ENCODE measurements at places on chromosomes 4 and X.

- no peak for DNase-seq
These were observed 250.0 kb upstream of the NDST3 start for GRCh38 chr4:117784266-117784665.

GRCh38 chr4:52904421-52904820 lies 42.3 kb downstream of the RASL11B start:
- no peak for DNase-seq

DNA sequence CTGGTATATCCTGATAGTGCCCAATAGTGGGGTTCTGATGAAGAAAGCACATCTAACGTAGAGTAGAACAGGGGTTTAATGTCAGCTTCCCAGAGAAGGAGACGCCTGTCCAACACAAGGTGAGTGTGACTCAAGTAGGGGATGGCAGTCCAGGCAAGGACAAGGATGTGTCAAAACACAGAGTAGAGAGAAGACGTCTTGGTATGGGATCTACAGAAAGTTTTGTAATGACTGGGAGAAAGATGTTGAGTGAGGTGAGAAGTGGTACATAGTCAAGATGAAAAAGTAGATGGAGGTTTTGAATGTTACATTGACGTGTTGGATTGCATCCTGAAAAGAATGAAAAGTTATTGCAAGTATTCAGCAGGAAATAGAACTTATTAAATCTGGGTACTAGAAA lies 124.4 kb downstream of the TMA16 start:
- DNase-seq = no peak

DNA sequence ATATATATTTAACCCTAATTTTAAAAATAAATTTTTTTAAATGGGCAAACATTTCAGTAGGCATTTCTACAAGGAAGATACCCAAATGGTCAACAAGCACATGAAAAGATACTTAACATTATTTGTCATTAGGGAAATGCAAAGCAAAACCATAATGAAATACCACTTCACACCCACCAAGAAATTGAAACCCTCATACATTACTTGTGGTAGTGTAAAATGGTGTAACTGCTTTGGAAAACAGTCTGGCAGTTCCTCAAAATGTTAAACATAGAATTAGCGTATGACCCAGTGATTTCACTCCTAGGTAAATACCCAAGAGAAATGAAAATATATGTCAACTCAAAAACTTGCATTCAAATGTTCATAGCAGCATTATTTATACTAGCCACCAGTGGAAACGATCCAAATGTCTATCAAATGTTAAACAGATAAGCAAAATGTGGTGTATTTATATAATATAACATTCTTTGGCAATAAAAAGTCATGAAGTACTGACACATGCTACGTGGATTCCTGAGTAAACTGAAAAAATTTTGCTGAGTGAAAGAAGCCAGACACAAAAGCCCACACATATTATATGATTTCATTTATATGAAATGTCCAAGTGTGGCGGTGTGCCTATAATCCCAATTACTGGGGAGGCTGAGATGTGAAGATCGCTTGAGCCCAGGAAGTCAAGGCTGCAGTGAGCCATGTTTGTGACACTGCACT lies 16.6 kb downstream of the TRIM2 start:
- peak; percentile 60 for DNase-seq

GRCh38 chr4:142683997-142684396 lies 162.1 kb downstream of the INPP4B start:
- no peak for DNase-seq

DNA sequence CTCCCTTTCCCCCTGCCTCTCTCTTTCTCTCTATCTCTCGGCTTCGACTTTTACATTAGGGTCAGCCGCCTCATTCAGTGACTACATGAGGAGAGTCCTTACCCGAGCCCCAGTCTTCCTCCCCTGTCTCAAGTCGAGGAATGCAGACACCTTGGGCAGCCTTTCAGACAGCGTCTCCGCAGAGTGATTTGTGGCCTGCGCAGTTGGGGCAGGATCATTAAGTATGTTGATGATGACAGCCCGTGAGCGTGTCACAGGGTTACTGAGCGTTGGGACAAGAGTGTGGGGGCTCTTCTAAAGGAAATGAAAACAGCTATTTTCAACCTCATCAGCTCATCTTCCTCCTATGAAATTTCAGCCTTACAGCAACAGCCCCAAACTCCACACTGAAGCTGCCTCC lies 312.1 kb upstream of the GATB start:
- DNase-seq = no peak

- no peak for DNase-seq
These were observed 171.0 kb downstream of the FBXW7 start for GRCh38 chr4:152364883-152365282.

GRCh38 chr4:38242101-38242500 lies 281.9 kb downstream of the PTTG2 start:
- no peak for DNase-seq

GRCh38 chr4:56958111-56958517 lies 19.3 kb downstream of the NOA1 start:
- peak; percentile 88 for DNase-seq

GRCh38 chr4:187362937-187363857 lies 632.4 kb upstream of the ZFP42 start:
- DNase-seq = no peak

DNA sequence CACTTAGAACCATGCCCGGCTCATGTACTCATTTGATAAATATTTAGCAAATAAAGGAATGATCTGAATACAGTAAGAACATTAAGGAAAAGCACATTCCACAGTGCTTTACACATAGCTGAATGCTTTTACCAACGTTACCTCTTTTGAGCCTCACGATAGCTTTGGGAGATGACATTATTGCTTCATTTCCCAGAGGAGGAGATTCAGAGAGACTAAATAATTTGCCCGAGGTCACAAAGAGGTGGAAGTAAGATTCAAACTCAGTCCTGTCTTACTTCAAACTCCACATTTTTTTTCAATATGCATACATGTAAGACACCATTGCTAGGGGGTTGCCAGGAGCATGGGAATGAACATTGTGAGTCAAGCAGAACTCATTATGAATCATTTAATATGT lies 538.5 kb downstream of the BCOR start:
- DNase-seq = peak; percentile 53

- DNase-seq = no peak
These were observed 2.8 kb downstream of the ERVMER34-1 start for GRCh38 chr4:52748432-52748831.

GRCh38 chr4:137693641-137694040 lies 161.3 kb upstream of the PCDH18 start:
- no peak for DNase-seq

- no peak for DNase-seq
These were observed 338.2 kb upstream of the PABPC4L start for GRCh38 chr4:134539729-134540231.

- DNase-seq = no peak
These were observed 16.9 kb downstream of the AWAT2 start for GRCh38 chrX:70032792-70033191.

- no peak for DNase-seq
These were observed 59.4 kb downstream of the WDR17 start for GRCh38 chr4:176125063-176125462.

- peak; percentile 58 for DNase-seq
These were observed 61.3 kb downstream of the ANTXR2 start for GRCh38 chr4:80011636-80012236.

GRCh38 chr4:65538571-65538970 lies 131.7 kb downstream of the EPHA5 start:
- no peak for DNase-seq

DNA sequence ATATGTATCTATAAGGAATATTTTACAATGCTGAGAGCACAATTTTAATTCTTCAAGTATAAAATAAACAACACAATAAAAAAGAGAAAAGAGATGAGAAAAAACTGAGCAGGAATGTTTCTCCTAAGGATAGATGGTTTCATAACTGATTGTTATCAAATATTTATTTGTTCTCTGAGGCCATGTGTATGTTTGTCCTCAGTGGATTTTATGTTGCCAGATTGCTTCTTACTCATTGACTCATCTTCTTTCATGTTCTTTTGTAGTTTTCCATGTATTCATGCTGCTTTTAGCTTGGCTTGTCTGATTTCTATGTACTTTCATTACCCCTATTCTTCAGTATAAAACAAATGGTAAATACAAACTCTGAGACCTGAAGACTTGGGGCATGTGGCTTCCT lies 41.2 kb downstream of the NPY5R start:
- DNase-seq = no peak

DNA sequence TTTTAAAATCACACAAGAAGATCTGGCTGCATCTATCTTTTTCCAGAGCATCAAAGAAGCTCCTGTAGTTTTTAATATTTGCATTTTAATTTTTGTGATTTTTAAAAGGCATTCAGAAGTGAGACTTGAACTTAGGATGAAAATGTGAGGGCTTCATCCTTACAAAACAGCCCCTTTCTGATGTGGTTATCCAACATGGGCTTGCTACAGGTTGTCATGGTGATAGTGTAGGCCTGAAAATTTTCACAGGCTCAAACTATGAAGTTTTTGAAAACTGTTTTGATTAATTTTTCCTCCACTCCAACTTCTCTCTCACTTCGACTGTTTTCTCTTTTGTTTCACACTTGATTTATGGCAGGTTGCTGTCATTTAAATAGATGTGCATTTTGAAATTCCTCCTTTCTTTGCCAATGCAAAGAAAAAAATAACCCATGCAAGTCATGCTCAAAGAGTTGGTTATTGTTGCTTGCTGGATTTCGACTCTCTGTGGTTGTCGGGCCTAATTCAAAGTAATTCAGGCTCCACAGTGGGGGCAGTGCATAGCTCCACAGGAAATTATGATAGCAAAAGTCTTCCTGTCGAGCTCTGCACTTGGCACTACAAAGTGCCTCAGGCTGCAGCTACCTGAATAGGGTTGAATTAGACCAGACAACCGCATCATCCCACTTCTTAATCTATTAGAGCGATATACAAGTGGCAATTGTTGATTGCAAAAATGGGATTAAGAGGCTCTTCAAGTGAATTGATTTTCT lies 201.0 kb upstream of the GPR101 start:
- no peak for DNase-seq

GRCh38 chr4:118772081-118772766 lies 63.7 kb downstream of the SEC24D start:
- no peak for DNase-seq

DNA sequence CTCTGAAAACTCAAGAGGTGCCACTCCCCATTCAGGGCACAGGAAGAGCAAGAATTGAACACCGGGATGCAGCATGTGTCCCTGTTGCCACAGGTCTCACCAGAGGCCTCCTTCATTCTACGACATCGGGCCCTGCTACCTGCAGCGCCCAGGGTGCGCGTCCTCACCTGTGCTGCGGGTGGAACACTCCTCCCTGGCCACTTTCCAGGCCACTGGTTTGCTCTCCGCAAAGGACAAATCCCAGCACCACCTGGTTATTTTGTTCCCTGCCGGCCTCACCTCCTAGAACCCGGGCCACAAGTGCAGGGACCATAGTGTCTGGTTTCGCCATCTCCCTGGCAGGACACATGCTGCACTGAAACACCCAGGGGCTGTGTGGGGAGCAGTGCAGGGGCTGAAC lies 14.3 kb upstream of the FAM3A start:
- DNase-seq = no peak

GRCh38 chr4:5133201-5133600 lies 81.9 kb downstream of the STK32B start:
- DNase-seq = no peak

DNA sequence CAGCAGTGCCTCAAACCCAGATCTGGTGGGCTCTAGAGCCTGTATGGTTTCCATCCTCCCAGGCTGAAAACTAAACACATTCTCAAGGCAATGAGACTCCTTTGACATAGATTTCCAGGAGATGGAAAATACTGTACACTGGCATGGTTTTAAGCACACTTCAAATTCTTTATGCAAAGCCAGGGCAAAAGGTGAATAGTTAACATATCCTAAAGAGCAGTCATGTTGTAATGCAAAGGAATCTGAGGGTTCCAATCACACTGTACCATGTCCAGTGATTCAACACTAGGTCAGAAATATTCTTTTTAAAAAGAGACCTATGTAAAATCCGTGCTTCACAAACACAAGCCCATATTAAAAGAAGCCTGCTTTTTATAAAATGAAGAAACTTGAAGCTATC lies 195.3 kb downstream of the QDPR start:
- no peak for DNase-seq

DNA sequence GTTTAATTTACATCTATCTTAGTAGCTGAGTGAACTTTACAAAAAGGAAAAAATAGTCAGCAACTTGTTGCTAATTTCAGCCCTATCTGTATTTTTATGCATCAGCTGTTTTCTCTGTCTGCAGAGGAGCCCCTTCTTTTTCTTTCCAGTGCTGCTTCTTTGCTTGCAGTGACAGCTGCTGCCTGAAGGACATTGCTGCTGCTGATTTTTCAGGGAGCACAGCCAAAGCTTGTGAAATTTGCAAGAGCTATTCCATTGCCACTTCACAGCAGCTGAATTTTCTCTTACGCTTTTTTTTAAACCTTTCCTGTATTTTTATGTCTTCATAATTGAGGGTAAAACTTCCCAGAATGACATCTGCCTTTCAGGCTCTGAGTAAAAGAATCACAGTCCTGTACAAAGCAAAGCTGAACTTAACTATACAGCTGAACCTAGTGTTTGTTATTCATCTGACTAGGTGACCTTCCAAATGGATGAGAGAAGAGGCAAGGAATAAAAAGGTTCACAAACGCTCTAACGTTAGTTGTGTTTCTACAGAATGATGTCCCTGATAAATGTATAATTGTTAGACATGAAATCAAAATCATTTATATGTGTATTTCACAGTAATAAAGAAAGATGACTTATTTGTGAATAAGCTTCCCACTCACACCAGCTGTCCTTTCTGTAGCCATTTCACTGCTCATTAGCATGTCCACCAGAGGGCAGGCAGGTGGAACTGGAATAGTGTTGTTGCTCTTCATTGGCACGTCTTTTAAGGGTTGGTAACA lies 541.4 kb downstream of the ADGRL3 start:
- no peak for DNase-seq

DNA sequence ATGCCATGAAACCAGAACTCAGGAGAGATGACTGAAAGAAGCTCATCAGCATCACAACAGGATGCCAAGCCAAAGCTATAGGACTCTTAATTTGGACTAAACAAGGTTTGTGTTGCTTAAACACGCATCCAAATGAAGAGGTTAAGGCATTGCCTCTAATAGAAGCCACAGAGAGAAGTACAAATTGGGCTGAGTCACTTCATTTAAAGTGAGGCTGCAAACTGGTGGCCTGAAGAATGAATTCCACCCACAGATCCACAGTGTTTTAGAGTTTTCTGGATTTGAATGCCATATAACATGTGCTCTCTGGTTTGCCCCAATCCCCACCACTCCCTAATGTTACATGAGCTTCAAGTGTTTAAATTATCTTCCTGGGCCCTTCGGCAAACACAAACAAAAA lies 103.5 kb downstream of the FIP1L1 start:
- DNase-seq = no peak

DNA sequence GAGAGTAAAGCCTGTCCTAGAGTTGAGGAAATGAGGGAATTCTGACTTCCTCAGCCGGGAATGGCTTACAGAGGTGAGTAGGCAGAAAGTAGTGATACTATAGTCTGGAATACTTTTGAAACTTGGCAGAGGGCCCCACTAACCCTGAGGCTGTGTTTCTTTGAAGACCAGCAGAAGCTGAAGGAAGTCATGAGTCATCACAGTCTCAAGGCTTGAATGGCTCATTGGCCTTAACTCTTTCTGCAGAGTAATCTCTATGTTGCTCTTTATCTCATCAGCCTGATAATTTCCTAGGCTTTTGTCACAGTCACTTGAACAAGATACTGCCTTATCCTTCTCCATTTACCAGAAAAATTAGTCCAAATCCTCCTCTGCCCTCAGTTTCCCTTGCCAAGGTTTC lies 80.8 kb downstream of the ANKRD50 start:
- peak; percentile 90 for DNase-seq

GRCh38 chrX:40908857-40909475 lies 173.6 kb upstream of the MED14 start:
- peak; percentile 42 for DNase-seq

- peak; percentile 41 for DNase-seq
These were observed 126.5 kb downstream of the ADGRA3 start for GRCh38 chr4:22389240-22389870.

Data from fibroblast of skin of left biceps (primary cell).